ENCODE measurements at places on chromosomes 11 and 22. TPM values are rescaled to one million over a fixed set of nuclear protein-coding genes. Genes with fewer than 3 reads are reported as not detected.

Gene PDE2A
- total RNA-seq = not detected

Gene CNTF
- 1.3 TPM for total RNA-seq

Gene MS4A15
- total RNA-seq = not detected

Gene CARNS1
- 0.36 TPM for total RNA-seq

Gene OR4D9
- total RNA-seq = not detected

Gene CACNA1I
- 0.08 TPM for total RNA-seq

Gene EHF
- total RNA-seq = not detected

DNA sequence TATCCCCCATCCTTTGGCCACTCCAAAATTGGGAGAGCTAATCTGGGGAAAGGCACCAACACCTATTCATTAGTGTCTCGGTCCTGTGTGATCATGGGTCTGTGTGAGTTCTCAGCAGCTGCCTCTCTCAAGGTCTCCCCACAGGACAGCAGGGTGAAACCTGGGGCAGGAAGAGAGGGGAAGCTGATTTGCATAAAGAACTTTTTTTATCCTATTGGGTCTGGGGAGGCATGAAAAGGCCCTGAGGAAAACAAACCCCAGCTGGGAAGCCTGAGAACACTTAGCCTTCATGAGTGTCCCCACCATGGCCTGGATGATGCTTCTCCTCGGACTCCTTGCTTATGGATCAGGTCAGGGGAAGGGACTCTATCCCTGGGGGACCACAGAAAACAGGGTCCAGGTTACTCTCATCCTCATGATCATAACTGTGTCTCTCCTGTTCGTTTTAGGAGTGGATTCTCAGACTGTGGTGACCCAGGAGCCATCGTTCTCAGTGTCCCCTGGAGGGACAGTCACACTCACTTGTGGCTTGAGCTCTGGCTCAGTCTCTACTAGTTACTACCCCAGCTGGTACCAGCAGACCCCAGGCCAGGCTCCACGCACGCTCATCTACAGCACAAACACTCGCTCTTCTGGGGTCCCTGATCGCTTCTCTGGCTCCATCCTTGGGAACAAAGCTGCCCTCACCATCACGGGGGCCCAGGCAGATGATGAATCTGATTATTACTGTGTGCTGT lies 116.0 kb upstream of the TOP3B start:
- H3K27me3 ChIP-seq = peaks cover 59% of the 10 kb centered on the region
- no peaks in the 10 kb centered on the region for H3K36me3 ChIP-seq
- DNase-seq = no peak
- H3K27ac ChIP-seq = no peak overlapping the region

GRCh38 chr11:93936460-93936859 lies 84.7 kb upstream of the HEPHL1 start:
- H3K4me1 ChIP-seq = no peaks in the 10 kb centered on the region
- no peak for DNase-seq
- no peak overlapping the region for H3K4me3 ChIP-seq
- H3K27ac ChIP-seq = no peak overlapping the region

GRCh38 chr11:69212798-69213110 lies 57.0 kb downstream of the SMIM38 start:
- no peak overlapping the region for H3K4me3 ChIP-seq
- DNase-seq = no peak
- H3K36me3 ChIP-seq = no peaks in the 10 kb centered on the region

GRCh38 chr11:65785319-65786007 lies 1.4 kb upstream of the OVOL1 start:
- peaks cover 2% of the 10 kb centered on the region for H3K36me3 ChIP-seq
- no peak overlapping the region for H3K27ac ChIP-seq
- peak; percentile 65 for DNase-seq
- peaks cover 5% of the 10 kb centered on the region for H3K4me1 ChIP-seq
- H3K4me3 ChIP-seq = peak overlapping the region; percentile 12

- no peaks in the 10 kb centered on the region for H3K27me3 ChIP-seq
- H3K4me1 ChIP-seq = peaks cover 23% of the 10 kb centered on the region
- peak overlapping the region; percentile 86 for H3K27ac ChIP-seq
These were observed 19.4 kb downstream of the SNU13 start for GRCh38 chr22:41668971-41669911.

- H3K4me1 ChIP-seq = no peaks in the 10 kb centered on the region
- H3K27me3 ChIP-seq = peaks cover 34% of the 10 kb centered on the region
- H3K27ac ChIP-seq = no peak overlapping the region
- no peak for DNase-seq
- H3K36me3 ChIP-seq = no peaks in the 10 kb centered on the region
These were observed 12.4 kb downstream of the CAVIN3 start for GRCh38 chr11:6307876-6308275.

DNA sequence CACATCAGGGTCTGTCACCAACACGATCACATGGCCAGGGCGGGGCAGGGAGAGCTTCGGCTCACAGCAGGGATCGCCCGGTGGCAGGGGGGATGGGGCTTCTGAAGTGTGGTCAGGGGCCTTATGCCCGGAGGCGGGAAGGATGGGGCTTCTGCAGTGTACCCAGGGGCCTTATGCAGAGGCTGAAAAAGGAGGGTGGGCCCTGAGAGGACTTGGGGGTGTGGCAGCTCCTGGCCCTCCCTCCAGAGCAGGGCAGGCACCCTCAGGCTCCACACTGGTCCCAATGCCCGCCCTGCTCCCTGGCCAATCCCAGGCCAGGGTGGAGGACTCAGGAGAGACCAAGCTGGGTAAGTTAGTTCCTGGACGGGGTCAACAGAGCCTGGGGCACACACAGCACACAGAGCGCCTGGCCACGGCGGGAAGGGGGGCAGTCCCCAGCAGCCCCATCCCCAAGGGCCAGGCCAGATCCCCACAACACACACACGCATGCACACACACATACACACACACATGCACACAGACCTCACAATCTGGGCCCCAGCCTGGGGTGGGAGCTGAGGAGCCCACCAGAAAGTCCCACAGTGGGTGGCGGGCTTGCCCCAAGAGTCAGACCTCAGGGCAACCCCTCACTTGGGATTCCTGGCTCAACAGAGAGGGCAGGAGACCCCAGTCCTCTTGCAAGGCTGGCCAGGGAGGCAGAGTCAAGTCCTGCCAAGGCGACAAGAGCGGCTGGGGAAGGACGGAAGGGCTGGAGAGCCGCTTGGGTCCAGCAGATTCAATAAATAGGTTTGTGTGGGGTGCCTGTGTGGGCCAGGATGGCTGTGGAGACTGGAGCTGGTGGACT lies 1.1 kb upstream of the CEND1 start:
- no peaks in the 10 kb centered on the region for H3K27me3 ChIP-seq
- no peak overlapping the region for H3K4me3 ChIP-seq
- H3K4me1 ChIP-seq = peaks cover 2% of the 10 kb centered on the region
- no peak overlapping the region for H3K27ac ChIP-seq
- no peak for DNase-seq

DNA sequence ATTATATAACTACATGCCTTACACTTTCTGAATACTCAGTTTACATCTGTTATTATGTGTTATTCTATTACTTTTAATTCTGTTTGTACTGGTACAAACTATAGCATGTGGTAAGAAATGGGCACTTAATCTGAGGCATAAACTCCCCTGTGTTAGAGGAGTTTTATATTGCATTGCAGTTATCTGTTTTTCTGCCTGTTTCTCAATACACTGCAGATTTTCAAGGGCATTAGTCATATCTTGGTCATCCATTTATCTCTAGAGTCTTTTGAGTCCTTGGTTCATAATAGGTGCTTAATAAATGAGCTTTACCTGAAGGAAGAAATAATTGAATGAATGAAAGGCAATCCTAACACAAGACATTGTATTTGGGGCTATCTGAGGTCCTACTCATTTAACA lies 182.9 kb upstream of the CTSC start:
- H3K27me3 ChIP-seq = peaks cover 13% of the 10 kb centered on the region
- H3K4me1 ChIP-seq = peaks cover 12% of the 10 kb centered on the region
- H3K27ac ChIP-seq = no peak overlapping the region
- no peaks in the 10 kb centered on the region for H3K36me3 ChIP-seq

- H3K4me1 ChIP-seq = peaks cover 75% of the 10 kb centered on the region
- H3K27ac ChIP-seq = peak overlapping the region; percentile 55
- H3K36me3 ChIP-seq = peaks cover 4% of the 10 kb centered on the region
- H3K27me3 ChIP-seq = no peaks in the 10 kb centered on the region
These were observed 4.5 kb downstream of the PARVA start for GRCh38 chr11:12381875-12382274.

DNA sequence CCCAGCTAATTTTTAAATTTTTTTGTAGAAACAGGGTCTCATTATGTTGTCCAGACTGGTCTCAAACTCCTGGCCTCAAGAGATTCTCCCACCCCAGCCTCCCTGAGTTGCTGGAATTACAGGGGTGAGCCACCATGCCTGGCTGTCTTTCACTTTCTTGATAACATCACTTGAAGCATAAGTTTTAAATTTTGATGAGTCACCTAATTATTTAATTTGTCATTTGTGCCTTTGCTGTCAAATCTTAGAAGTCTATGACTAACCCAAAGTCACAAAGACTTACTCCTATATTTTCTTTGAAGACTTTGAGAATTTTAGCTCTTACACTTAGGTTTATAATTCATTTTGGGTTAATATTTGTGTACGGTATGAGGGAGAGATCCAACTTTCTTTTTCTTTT lies 14.5 kb upstream of the MSANTD2 start:
- no peaks in the 10 kb centered on the region for H3K36me3 ChIP-seq
- H3K4me1 ChIP-seq = no peaks in the 10 kb centered on the region
- no peak for DNase-seq
- no peak overlapping the region for H3K27ac ChIP-seq
- H3K27me3 ChIP-seq = peaks cover 42% of the 10 kb centered on the region

GRCh38 chr22:37431801-37432707 lies 4.8 kb upstream of the ELFN2 start:
- no peaks in the 10 kb centered on the region for H3K27me3 ChIP-seq
- no peak overlapping the region for H3K4me3 ChIP-seq
- H3K36me3 ChIP-seq = peaks cover 4% of the 10 kb centered on the region
- H3K27ac ChIP-seq = peak overlapping the region; percentile 92

- no peak overlapping the region for H3K4me3 ChIP-seq
- DNase-seq = no peak
- peaks cover 27% of the 10 kb centered on the region for H3K4me1 ChIP-seq
- H3K27ac ChIP-seq = no peak overlapping the region
- H3K27me3 ChIP-seq = no peaks in the 10 kb centered on the region
- peaks cover 1% of the 10 kb centered on the region for H3K36me3 ChIP-seq
These were observed 64.3 kb downstream of the MICAL3 start for GRCh38 chr22:17960011-17960410.

- H3K4me1 ChIP-seq = peaks cover 21% of the 10 kb centered on the region
- no peak for DNase-seq
- H3K4me3 ChIP-seq = no peak overlapping the region
These were observed 7.2 kb downstream of the COA4 start for GRCh38 chr11:73869332-73869949.

- DNase-seq = no peak
- peaks cover 44% of the 10 kb centered on the region for H3K36me3 ChIP-seq
These were observed 53.9 kb downstream of the CTNND1 start for GRCh38 chr11:57815476-57815875.

DNA sequence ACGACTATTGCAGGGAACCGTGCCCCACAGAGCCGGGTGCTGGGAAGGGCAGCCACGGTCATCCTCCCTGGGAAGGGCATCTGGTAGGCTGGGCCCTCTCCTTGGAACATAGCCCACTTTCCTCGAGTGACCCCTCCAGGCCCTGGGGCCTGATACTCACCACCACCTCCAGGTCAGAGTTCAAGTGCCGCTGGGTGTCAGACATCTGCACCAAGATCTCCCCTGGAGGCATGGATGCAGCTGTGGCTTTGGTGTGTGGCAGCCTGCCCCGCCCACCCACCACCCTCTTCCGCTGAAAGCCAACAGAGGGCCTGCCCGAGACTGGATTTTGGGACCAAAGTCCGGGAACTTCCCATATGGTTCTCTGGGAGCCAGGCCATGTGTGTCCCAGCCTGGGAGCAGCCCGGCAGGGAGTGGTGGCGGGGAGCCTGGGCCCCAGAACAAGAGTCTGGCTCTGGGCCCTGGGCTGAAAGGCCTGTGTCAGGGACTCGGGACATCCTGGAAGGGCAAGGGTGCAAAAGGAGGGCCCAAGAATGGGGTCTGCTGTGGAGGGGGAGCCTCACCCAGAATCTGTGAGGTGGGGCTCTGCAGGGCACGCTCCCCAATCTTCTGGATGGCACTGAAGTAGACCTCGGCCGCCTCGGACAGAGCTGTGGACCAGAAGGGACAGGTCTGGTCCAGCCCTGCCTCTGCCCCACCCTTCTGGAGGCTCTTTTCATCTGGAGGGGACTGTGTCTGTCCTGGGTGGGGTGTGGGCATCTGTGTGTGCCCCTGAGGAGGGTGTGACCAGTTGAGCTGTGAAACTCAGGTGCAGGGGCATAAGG lies 2.6 kb downstream of the BAIAP2L2 start:
- no peaks in the 10 kb centered on the region for H3K27me3 ChIP-seq
- peaks cover 2% of the 10 kb centered on the region for H3K36me3 ChIP-seq
- no peak overlapping the region for H3K4me3 ChIP-seq
- no peak overlapping the region for H3K27ac ChIP-seq

- H3K27ac ChIP-seq = no peak overlapping the region
- H3K27me3 ChIP-seq = no peaks in the 10 kb centered on the region
- H3K36me3 ChIP-seq = no peaks in the 10 kb centered on the region
- H3K4me3 ChIP-seq = no peak overlapping the region
These were observed 6.5 kb upstream of the BATF2 start for GRCh38 chr11:65003282-65003681.

- no peak overlapping the region for H3K4me3 ChIP-seq
- peaks cover 21% of the 10 kb centered on the region for H3K36me3 ChIP-seq
- peaks cover 7% of the 10 kb centered on the region for H3K4me1 ChIP-seq
- DNase-seq = no peak
These were observed 26.6 kb downstream of the CCDC90B start for GRCh38 chr11:83259559-83259958.

- H3K36me3 ChIP-seq = no peaks in the 10 kb centered on the region
- no peaks in the 10 kb centered on the region for H3K27me3 ChIP-seq
- no peak overlapping the region for H3K4me3 ChIP-seq
- no peak overlapping the region for H3K27ac ChIP-seq
- DNase-seq = no peak
- peaks cover 48% of the 10 kb centered on the region for H3K4me1 ChIP-seq
These were observed 745.0 kb downstream of the NTM start for GRCh38 chr11:132115454-132115853.

DNA sequence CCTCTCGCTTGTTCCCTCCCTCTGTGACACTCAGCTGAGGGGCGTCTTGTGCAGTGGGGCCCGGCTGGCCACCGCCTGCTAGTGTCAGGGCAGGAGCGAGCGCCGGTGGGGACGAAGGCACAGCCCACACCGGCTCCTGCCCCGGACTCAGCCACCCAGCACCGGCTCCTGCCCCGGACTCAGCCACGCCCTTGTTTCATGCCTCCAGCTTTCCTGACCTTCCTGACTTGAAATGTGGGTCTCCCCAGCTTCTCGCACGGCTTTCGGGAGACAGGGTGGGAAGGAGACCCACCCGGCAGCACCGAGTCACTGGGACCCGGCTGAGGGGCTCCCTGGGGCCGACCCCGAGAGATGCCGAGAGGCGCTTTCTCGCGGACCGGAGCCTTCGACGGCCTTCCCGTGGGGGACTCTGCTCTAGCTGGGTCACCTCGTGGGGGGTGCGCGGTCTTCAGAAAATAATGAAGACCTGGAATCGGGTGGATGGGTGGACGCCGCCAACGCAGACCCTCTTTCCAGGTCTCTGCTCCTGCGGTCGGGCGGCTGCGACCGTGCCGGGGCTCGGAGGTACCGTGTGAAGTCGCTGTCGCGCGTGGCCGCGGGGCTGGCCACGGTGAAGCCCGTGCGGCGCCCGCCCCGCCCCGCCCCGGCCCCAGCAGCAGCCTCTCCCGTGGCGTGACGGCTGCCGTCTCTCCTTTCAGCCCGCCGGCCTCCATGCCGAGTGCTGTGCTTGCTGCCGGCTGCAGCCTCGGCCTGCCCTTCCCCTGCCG lies 10.2 kb downstream of the GLB1L2 start:
- DNase-seq = no peak
- peaks cover 6% of the 10 kb centered on the region for H3K27me3 ChIP-seq
- peaks cover 9% of the 10 kb centered on the region for H3K4me1 ChIP-seq

- H3K27ac ChIP-seq = no peak overlapping the region
- peaks cover 16% of the 10 kb centered on the region for H3K4me1 ChIP-seq
- H3K36me3 ChIP-seq = no peaks in the 10 kb centered on the region
- H3K4me3 ChIP-seq = peak overlapping the region; percentile 58
These were observed 1.3 kb downstream of the UNC93B1 start for GRCh38 chr11:68002575-68002937.
